ENCODE measurements at places on chromosomes 11 and 22.

DNA sequence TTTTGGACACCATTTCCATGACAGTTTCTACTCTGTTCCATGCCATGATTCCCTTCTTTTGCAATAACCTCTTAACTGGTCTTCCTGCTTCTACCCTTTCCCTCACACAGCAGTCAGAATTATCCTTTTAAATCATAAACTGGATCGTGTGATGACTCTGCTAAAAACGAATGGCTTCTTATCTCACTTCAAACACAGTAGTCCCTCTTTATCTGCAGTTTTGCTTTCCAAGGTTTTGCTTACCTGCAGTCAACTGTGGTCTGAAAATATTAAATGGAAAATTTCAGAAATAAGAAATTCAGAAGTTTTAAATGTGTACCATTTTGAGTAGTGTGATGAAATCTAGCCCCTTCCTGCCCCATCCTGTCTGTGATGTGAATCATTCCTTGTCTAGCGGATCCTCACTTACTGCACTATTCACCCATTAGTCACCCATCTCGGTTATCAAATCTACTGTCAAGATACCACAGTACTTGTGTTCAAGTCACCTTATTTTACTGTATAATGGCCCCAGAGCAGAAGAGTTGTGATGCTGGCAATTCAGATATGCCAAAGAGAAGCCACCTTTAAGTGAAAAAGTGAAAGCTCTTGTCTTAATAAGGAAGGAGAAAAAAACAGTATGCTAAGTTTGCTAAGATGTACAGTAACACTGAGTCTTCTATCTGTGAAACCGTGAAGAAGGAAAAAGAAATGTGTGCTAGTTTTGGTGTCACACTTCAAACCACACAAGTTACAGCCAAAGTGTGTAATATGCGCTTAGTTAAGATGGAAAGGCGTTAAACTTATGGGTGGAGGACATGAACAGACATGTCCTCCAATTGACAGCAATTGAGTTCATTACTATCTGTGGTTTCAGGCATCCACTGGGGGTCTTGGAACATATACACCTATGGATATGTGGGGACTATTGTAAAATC is 283.0 kb downstream of the DDX10 start:
- peak; percentile 19 for DNase-seq

DNA sequence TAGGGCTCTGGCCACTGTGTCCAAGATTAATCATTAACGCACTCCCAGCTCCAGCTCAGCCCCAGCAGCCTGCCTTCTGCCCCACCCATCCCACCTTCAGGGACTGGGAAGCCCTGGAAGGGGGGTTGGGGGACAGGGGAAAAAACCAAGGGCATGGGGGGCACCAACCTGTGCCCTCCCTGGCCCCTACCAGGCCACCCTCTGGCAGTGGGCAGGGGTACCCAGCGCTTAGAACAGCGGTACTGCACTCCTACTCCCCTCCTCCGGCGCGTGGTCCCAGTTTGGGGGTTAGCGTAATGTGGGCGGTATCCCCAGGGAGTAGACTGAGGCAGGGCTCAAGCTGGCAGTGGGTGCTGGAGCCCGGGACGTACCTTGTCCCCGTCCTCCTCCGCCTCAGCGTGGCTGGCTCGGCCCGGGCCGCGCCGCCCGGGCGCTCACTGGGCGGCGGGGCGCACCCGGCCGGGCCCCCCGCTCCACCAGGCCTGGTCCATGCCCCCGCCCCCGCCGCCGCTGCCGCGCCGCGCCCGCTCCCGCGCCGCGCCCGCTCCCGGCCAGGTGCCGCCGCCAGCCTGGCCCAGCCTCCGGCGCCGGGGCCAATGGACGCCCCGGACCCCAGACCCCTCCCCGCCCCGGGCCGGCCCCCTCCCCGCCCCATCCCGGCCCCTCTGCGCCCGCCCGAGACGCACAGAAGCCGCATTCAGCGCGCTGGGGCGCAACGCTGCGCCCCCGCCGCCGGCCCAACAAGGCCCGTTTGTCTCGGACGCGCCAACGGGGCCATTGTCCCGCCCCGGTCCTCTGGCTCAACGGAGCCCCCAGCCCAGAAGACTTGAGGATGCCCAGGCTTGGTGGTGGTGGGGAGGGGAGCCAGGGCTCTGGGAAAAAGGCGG is at the start of gene GAL3ST1:
Gene GAL3ST1 (minus strand): TSS at position 571 of the 887 bp plus-strand sequence. CDS start 17,273 bp downstream, outside the sequence.
- no peak for DNase-seq

DNA sequence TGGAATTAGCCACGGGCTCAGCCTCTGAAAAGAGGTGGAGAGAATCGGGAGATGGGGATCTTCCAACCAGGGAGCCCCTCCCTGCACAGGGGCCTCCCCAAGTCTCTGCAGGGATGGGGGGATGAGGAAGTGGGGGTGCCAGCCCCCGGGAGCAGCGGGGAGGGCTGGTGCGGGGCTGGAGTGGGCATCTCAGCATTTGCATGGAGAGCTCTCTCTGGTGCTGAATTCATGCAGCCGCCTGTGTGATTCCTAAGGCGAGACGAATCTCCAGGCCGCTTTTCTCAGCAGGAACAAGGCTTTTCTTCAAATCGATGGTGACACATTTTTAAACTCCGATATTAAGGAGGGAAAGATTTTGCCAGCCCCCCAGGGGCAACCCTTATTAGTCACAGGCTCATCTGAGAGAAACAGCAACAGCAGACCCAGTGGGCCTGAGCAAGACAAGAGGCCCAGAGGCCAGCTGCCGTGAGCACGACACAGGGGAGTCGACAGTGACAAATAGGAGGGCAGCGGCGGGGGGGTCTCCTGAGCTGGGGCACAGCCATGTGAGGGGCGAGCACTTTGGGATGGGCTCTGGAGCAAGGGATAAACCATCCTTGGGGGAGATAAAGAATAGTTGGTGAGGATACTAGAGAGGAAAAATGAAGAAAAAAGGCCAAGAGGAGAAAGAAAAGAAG is 29.0 kb downstream of the MACROD1 start:
- DNase-seq = no peak

GRCh38 chr22:23063539-23064380 is 6.6 kb upstream of the GNAZ start:
- no peak for DNase-seq

- DNase-seq = no peak
These were observed 59.8 kb upstream of the NAV2 start for GRCh38 chr11:19652623-19653375.

DNA sequence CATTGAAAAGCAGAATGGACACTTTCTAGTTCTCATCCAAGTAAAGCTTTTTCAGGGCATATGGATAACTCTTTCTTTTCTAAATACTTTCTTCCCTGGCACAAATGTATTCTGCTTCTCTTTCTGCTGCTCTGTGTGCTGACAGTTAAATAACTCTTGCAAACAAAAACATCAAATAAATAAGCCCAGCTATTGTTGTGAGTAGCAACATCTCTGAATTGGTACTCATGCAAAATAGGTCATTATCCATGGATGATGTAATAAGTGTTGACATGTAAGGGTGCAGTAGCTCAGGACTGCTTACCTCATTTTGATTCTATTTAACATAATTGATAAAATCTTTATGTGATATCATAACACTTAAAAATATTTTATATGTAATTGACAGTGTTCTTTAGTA is 164.3 kb downstream of the MSANTD4 start:
- no peak for DNase-seq

GRCh38 chr11:126354631-126355323 is 709 bp upstream of the ST3GAL4 start:
- DNase-seq = peak; percentile 63

- no peak for DNase-seq
These were observed 3.6 kb downstream of the GTPBP1 start for GRCh38 chr22:38709306-38709705.

DNA sequence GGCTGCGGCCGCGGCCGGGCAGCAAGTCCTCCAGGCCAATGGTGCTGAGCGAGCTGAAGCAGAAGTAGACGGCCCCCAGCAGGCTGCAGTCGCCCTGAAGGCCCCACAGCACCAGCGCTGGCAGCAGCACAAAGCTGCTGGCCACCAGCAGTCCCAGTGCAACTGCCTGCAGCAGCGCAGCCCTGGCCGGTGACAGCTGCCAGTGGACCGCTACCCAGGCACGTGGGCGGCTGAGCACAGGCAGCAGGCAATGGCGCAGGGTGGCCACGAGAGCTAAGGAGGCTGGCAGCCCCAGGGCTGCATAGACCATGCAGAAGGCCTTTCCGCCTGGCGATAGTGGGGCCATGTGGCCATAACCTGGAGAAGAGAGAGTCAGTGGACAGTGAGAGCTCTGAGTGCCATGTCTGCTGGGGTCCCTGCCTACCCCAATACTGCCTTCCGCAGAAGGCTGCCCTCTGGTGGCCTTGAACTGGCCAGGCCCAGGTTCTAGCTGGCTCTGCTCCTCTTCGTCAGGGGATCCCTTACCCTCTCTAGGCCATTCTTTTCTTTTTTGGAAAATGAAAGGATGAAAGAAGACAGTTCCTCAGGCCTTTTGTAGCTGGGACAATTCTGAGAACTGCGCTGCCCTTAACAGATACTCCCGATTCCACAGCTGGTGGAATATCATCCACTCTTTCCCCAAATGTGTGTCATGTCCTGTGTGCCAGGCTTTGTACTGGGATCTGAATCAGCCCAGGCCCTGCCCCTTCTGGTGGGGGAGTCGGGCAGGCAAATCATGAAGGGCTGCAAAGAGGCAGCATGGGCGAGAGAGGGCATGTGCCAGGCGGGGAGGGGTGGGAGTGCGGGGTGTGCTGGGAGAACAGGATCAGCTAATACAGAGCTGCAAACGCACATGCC is 1.8 kb downstream of the KCNK7 start:
- peak; percentile 55 for DNase-seq

- no peak for DNase-seq
These were observed 11.1 kb upstream of the FXYD6 start for GRCh38 chr11:117887431-117888138.

DNA sequence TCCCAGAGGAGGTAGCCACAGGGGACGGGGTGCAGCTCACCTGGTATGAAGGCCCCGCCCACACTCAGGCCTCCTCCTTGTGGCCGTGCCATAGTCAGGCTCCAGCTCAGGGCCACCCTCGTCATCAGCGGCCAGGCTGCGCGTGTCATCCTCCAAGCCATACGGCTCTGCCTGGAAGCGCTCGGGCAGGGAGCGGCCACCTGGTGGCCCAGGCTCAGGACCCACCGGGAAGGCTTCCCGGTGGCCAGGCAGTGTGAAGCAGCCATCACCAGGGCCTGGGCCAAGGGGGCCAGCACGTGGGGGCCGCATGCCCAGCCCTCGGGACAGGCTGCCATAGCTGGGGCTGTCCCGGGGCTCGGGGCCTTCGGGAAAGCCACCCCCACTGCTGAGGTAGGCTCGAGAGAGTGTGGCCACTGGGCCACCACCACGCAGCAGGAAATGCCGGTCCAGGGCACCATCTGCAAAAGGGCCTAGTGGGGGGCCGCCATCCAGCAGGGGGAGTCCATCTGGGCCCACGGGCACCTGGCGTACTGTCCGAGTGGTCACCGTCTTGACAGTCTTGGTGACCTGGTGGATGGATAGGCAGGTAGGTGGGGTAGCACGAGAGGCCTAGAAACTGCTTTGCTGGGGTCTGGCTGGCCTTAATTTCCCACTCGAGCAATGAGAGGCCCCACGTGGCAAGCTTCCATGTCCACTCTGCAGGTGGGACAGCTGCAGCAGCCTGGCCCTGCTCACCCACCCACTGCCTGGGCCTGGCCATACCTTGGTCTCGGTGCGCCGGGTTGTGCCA is 35.3 kb downstream of the ARVCF start:
- no peak for DNase-seq

DNA sequence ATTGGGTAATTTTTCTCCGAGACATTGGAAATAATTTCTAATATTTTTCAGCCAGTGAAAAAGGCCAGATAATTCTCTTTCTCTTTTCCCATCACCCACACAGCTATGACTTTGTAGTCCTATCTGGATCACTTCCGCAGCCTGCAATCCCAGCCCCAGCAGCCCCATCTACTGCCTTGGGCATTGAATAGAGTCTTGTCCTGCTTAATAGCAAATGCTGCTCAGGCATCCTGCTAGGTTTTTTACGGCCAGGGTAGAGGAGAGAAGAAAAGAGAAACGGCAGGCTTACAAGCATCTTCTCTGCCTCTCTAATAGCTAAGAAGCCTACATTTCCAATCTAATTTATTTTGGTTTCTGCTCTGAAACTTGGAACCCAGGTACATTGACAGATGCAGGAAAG is 154.3 kb upstream of the B3GAT1 start:
- no peak for DNase-seq

All from NB4 (cell line).